KBM-7 (cell line): ENCODE measurements at places on chromosomes 16 and 17.

- DNase-seq, result peak; percentile 88
Observed at GRCh38 chr16:84738255-84739038, 38.6 kb downstream of the USP10 start.

GRCh38 chr17:65323049-65323448, 185.9 kb downstream of the RGS9 start:
- no peak for DNase-seq

- no peak for DNase-seq
Observed at GRCh38 chr16:22973522-22973921, 159.6 kb downstream of the HS3ST2 start.

- DNase-seq, result no peak
Observed at GRCh38 chr16:49338611-49339265, 34.9 kb upstream of the C16orf78 start.

GRCh38 chr17:31697838-31698237, 161.2 kb downstream of the COPRS start:
- DNase-seq, result no peak

DNA sequence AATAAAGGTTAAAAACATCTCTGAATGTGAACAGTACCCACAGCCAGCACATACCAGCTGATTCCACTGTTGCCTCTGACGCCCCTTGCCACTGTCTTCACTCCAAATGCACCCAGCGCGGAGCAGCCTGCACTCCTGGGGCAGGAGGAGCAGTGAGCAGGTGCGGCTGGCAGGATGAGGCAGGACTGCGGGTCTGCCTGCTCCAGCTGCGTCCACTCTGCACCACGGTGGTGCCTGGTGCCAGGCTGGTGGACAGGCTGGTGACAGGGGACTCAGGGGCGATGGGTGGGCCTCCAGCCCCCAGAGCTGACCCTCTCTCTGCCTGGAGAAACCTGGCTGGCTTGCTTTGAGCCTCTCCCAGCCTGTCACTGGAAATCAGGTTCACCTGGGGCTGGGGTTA, 9.4 kb downstream of the RAB40B start:
- no peak for DNase-seq
